ENCODE measurements at places on chromosomes 7 and 10.

- DNase-seq = no peak
These were observed 21.0 kb downstream of the PLEKHA8 start for GRCh38 chr7:30049173-30049572.

GRCh38 chr10:115953281-115953680, 319.7 kb downstream of the GFRA1 start:
- DNase-seq = no peak

- DNase-seq = no peak
These were observed 5.8 kb upstream of the SLC13A4 start for GRCh38 chr7:135733603-135734342.

DNA sequence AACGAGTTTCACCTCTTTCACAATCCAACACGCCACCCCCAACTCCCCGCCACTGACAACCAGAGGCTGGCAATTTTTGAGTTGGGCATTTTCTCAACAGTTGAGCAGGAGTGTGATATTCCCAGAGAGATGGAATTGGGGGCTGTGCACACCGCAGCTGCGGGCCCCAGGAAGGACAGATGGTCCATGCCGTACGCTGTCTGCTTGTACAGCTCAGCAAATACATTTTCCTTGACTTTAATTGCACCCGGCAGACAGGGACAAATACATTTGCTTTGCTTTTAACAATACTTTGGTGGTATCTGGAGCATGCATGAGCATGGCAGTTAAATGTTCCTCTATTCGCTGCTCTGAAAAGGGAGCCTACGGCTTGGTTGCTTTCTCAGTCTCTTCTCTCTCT, 354.2 kb upstream of the DPP6 start:
- DNase-seq = no peak

- DNase-seq = no peak
These were observed 88.0 kb upstream of the PRSS58 start for GRCh38 chr7:142345811-142346210.

- no peak for DNase-seq
These were observed 686.1 kb upstream of the IGFBP3 start for GRCh38 chr7:46607176-46607575.
